Activated T-cell treated with anti-CD3 and anti-CD28 coated beads, Interleukin-2, amount 50 U/mL, for 48 hours (primary cell): ENCODE measurements at places on chromosomes 5 and 9.

DNA sequence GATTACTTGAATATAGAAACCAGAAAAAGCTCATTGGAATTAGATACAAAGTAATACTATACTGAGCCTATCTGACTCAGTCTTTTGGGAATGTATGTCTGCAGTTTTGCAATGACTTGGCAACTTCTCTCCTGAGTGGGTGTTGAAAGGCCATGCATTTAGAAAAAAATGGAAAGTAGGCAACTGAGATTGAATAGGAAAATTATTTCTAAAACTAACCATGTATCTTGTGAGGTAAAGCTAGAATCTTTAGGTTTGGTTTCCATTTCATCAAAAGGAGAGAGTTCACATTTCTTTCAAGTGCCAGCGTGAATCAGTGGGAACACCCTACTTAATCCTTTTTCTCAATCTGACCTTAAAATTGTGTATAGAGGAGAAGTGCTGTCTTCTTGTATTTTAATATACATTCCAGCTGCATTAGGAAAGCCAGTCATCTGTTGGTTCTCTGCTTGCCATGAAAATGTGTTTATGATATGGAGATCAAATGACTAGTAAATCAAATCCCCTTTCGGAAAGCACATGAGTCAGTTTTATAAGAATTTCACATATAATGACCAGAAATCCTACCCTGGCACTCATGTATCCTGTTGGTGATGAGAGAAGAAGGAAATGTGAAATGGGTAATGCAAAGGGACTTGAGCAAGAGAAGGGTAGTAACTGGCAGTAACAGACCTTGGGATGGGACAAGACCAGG lies 30.4 kb downstream of the NFX1 start:
- DNase-seq = no peak

GRCh38 chr5:176955895-176956294 lies 50.7 kb downstream of the UIMC1 start:
- no peak for DNase-seq

- peak; percentile 99 for DNase-seq
These were observed at the start of gene IRF1 for GRCh38 chr5:132490484-132491367. Gene IRF1 (minus strand): TSS chr5:132490773. CDS start chr5:132489478, 1,295 bp downstream.

- DNase-seq = no peak
These were observed 115.2 kb downstream of the PRDM6 start for GRCh38 chr5:123204251-123204650.

- no peak for DNase-seq
These were observed 35.5 kb downstream of the CACNA1B start for GRCh38 chr9:137913132-137913531.

DNA sequence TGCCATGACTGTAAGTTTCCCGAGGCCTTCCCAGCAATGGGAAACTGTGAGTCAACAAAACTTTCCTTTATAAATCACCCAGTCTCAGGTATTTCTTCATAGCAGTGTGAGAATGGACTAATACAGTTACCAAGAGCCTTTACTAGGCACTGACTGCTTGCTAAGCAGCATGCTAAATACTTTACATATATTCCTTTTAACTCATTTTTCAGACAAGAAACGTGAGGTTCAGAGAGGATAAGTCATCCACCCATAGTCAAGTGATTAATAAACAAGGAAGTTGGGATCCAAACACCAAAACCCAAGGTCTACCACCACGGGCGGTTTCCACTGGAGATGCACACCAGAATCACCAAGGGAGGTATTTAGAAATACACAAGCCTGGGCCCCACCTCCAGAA lies 50.8 kb downstream of the GABBR2 start:
- no peak for DNase-seq

- no peak for DNase-seq
These were observed 56.8 kb upstream of the KCNMB1 start for GRCh38 chr5:170445936-170446335.

- DNase-seq = no peak
These were observed 18.4 kb upstream of the IQGAP2 start for GRCh38 chr5:76384705-76385104.

- DNase-seq = no peak
These were observed 39.1 kb upstream of the ITGA1 start for GRCh38 chr5:52748590-52748989.

DNA sequence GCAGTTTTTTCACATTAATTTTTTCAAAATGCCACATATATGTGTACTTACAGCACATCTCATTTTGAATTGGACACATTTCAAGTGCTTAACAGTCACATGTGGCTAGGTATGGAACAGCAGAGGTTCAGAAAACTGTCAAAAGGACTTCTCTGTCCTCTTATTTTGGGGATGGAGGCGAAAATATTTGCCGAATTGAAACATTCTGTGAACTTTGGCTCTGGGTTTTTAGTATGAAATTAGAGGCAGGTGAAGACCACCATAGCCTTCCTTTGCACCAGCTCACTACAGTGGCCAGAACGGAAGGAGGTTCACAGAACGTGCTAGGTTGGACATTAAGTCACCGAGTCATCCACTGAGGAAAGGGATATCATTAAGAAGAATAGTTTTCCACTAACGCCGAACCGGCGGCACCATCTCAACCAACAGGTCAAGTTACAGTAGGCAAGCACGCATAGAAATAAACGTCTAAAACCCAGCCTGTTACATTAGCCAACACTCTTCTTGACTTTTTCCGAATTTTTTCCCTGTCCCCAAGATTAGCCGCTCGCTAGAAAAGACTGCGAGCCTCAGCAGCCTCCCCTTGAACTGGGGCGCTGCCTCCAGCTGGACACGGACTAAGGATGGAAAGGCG lies 1.8 kb upstream of the TLE4 start:
- no peak for DNase-seq

DNA sequence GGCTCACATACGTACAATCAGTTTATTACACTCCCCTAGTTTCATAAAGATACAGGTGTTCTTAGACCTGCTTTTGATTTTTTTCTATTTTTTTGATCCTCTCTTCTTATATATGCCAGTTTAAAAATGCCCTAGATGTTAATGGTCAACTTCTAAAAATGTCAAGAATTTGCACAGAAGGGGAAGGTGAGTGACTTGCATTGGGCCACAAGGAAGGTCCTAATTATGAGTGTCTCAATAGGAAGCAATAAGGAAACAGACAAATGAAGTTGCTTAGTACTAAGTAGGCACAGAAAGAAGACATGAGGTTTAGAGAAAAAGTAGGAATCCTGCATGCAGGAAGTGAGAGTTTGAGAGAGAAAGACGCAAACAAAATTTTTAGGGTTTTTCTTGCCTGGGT lies 3.2 kb upstream of the CCDC171 start:
- no peak for DNase-seq

GRCh38 chr9:100101608-100102007 lies 2.6 kb downstream of the INVS start:
- DNase-seq = no peak

DNA sequence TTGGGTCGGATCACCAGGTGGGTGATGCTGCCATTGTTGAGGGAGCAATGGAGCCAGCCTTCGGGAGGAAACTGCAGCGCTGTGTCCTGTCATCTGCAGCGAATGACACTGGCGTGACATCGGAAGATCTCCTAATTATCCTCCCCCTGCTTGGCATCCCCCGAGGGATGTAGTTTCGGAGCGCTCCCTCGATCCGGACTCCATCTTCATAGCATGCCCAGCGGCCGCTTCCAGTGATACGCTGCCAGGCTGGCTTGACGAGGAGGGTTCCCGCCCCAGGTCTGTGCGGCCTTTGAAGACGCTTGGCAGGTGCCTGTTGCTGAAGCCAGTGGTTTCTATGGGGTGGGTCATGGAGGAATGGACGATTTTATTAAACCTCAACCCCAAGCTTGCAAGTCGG lies 194.9 kb downstream of the MAN2A1 start:
- DNase-seq = no peak

- DNase-seq = no peak
These were observed 2.7 kb upstream of the PDGFRB start for GRCh38 chr5:150158170-150158949.

DNA sequence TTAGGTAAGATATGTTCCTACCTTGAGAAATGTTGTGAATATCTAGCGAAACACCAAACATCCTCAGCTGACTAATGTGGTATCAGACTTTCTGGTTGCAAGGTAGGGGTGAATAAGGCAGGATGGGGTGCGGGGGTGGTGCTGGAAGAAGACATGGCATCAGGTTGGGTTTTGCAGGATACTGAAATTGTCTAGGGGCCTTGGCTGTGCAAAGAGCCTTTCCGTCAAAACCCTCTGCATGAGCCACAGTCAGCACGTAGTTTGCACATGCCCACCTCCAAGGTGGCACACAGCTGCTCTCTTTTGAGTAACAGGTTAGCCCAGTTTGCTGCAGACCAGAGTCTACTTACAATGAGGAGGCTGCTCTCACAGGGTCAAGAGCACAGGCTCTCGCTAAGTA lies 42.0 kb downstream of the SFXN1 start:
- peak; percentile 69 for DNase-seq

DNA sequence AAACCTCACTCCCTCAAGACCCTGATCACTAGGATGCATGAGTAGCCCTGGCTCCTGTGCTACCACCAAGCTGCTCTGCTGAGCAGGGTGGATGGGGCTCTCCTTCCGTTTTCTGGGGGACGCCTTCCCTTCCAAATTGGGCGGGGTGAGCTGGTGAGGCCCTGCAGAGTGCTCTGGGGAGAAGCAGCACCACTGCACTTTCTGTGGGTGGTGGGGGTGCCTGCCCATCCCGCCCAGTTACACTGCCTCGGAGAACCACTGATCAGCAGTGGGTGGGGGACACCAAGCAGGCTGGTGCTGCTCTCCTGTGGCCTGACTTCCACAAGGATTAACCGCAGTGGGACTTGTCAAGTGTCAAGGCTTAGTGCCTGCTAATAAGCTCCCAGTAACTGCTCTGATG lies 19.0 kb downstream of the GFPT2 start:
- DNase-seq = no peak

GRCh38 chr9:100715100-100715380 lies 137.2 kb downstream of the CAVIN4 start:
- no peak for DNase-seq

GRCh38 chr5:177335701-177336065 lies 15.8 kb downstream of the LMAN2 start:
- DNase-seq = no peak

DNA sequence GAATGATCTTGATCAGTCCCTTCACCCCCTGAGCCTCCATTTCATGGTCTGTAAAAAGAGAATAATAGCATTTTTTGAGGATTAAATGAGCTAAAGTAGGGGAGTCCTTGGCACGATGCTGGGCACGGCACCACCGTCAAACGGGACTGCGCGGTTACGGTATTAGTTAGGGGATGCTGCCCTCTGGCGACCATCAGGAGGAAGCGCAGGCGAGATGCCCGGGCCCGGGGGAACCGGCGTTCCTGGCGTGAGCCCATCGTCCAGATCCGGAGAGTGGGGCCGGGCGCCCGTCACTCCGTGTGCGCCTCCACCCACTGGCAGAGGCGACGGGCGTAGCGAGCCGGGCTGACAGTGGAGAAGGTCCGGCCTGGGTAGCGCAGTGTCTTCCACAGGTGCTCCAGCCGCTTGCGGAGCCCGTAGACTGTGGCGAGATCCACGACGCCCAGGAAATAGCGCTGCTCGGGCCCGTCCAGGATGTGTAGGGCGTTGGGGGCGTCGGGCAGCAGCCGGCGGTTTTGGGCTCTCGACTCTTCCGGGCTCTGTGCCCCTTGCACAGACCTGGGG lies 4.8 kb upstream of the ST6GALNAC4 start:
- DNase-seq = peak; percentile 89

DNA sequence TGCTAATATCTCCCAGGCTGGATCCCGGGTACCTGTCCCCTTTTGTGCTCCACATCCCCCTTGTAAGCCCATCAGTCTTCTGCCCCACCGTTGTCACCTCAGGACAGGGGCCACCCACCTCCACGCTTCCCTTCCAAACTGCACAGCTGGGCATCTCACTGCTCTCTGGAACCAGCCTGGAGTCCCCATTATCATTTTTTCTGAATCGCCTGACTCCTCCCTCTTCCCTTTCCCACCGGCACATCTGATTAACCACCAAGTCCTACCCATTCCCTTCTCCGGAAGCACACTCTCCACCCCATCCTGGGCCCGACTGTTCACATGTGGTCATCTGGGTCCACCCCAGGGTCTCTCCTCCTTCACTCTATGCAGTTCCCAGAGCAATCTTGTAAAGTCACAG lies 53.9 kb downstream of the PSD2 start:
- DNase-seq = no peak

DNA sequence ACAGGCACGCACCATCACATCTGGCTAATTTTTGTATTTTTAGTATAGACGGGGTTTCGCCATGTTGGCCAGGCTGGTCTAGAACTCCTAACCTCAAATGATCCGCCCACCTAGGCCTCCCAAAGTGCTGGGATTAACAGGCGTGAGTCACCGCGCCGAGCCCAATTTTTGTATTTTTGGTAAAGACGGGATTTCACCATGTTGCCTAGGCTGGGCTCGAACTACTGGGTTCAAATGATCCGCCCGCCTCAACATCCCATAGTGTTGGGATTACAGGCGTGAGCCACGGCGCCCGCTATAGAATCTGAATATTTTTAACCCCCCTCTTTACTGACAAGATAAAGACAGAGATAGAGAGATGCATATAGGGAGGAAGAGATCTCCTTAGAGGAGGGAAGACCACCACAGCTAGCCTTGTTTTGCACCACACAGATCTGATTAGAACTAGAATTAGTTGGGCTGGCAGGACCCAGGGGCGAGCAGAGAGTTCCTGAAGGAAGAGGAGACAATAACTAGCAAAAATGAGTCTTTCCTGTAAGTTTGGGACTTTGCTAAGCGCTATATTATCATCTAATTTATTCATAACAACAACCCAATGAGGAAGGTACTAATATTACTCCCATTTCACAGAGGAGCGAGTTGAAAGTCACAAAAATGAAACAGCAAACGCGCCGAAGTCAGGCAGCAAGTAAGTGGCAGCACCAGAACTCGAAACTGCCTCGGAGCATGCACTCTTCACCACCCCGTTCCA lies 1.5 kb upstream of the ANKHD1 start:
- no peak for DNase-seq

GRCh38 chr9:31776471-31776870 lies 608.0 kb upstream of the ACO1 start:
- DNase-seq = no peak

- peak; percentile 55 for DNase-seq
These were observed 10.9 kb downstream of the PTCH1 start for GRCh38 chr9:95505717-95506427.

DNA sequence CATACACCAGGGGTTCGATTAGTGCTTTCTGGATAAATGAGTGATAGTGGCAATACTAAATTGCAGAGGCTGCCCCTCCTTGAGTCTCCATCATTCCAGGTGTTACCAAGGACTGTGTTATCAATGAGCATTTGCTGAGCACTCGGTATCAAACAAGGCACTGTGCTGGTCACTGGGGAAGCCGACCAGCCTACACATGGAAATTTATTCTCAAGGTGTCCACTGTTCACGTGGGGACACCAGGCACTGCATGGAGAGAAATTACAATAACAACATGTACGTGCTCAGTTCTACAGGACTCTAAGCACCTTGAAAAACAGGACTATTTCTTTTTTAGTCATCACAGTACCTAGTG lies 22.2 kb downstream of the RGS3 start:
- DNase-seq = no peak

GRCh38 chr5:38515646-38516045 lies 40.8 kb downstream of the LIFR start:
- no peak for DNase-seq
